Fibroblast of skin of scalp (primary cell): ENCODE measurements at places on chromosomes 7 and 10.
A peak's percentile ranks its signal among the peaks of the same experiment; 100 is the strongest.

- DNase-seq: no peak
These were observed 8.0 kb downstream of the DLX5 start for GRCh38 chr7:97016381-97017191.

- no peak for DNase-seq
These were observed 58.1 kb downstream of the HECW1 start for GRCh38 chr7:43170571-43170970.

DNA sequence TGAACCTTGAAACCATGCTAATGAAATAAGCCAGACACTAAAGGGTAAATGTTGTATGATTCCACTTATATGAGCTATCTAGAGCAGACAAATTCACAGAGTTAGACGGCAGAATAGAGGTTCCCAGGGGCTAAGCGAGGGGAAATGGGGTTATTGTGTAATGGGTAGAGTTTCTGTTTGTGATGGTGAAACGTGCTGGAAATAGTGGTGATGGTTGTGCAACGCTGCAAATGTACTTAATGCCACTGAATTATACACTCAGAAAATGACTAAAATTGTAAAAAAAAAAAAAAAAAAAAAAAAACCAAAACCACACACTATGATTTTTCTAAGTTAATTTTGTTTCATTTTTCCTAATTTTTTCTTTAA lies 30.0 kb downstream of the SFXN4 start:
- no peak for DNase-seq

DNA sequence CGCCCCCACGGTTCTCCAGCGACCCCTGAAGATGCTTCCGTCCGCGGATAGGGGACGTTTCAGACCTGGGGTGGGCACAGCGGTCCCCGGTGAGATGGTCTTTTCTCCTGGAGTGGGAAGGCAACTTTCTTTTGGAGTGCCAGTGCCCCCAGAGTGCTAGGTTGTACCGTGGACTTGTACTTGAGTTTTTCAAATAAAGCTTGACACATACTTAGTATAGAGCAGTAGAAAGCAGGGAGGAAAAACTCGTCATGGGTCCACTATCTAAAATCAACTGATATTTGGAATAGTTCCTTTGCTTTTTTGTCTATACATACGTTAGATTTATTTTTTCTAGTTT lies 28.4 kb downstream of the RBM20 start:
- DNase-seq: no peak

- peak; percentile 65 for DNase-seq
These were observed 27.2 kb upstream of the WNT16 start for GRCh38 chr7:121301446-121302213.

DNA sequence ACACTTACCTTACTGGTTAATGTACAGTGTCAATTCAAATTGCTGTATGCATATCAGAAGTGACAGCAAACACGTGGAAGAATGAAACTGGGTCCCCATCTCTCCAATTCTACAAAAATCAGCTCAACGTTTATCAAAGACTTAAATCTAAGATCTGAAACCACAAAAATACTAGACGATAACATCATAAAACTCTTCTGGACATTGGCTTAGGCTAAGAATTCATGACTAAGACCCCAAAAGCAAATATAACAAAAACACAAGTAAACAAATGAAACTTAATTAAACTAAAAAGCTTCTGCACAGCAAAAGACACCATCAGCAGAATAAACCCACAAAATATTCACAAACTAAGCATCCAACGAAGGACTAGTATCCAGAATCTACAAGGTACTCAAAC lies 35.9 kb upstream of the PFKP start:
- no peak for DNase-seq

- no peak for DNase-seq
These were observed 113.4 kb upstream of the NOBOX start for GRCh38 chr7:144516729-144517525.

DNA sequence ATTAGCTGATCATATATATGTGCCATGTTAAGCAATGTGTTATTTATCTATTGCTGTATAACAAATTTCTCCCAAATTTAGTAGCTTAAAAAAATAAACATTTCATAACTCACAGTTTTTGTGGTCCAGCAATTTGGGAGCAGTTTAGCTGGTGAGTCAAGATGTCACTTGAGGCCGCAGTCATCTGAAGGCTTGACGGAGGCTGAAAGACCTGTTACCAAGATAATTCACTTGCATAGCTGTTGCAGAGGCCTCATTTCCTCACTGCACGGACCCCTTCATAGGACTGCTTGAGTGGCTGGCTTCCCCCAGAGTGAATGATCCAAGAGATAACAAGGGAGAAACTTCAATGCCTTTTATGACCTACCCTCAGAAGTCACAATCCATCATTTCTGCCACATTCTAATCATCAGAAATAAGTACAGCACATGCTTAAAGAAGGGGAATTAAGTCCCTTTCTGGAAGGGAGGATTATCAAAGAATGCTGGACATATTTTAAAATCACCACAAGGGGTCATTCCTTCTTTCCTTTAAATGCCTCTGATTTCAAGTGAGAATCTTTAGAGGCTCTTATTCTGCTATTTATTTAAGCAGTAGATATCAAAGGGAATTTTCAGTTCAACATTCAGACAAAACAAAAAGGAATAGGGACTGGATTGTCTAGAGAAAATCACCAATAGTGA lies 10.5 kb upstream of the SRPK2 start:
- DNase-seq: peak; percentile 56

GRCh38 chr7:95511716-95512260 lies 26.0 kb downstream of the ASB4 start:
- peak; percentile 72 for DNase-seq

- no peak for DNase-seq
These were observed 12.1 kb upstream of the PODXL start for GRCh38 chr7:131568510-131568909.

GRCh38 chr7:29851487-29851886 lies 45.2 kb downstream of the WIPF3 start:
- DNase-seq: no peak

- no peak for DNase-seq
These were observed 14.9 kb upstream of the EBF3 start for GRCh38 chr10:129978980-129979379.

- no peak for DNase-seq
These were observed 2.6 kb upstream of the CYP26A1 start for GRCh38 chr10:93071177-93071472.

DNA sequence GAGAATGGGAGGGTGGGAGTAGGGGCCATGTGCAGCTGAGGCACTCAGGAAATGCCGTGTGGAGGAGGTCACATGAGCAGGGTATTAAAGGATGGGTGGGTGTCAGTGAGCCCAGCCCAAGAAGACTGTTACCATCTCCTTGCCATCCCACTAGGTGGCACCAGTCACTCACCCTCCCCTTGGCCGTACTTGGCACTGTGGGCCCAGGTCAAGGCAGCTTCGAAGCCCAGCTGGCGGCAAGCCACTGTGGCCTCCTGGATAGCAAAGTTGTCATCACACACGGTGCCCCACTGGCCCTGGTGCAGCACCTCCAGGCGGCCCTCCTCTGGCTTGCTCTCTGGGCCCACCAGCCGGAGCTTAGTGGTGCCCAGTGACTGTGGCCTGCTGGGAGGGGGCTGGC lies 5.4 kb downstream of the LOXL4 start:
- DNase-seq: peak; percentile 46

DNA sequence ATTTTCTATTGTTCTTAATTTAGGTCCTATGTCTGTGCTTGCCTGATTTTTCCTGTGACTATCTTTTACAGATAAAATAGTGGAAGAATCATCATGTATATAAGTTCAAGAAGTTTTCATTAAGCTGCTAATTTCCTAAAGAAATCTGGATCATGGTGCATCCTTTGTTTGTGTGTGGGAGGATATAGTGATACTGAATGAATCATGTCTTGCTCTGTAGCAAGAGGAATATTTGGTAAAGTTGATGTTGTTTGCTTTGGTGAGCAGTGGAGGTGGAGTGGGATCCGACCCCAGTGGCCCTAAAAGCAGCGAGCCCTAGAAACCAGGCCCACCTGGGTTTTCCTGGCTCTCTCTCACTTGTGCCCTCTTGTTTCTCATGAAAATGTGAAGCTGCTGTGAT lies 83.7 kb downstream of the CCNY start:
- no peak for DNase-seq

GRCh38 chr7:50824882-50825281 lies 42.2 kb upstream of the GRB10 start:
- peak; percentile 17 for DNase-seq

GRCh38 chr10:113230011-113230610 lies 280.1 kb downstream of the TCF7L2 start:
- no peak for DNase-seq

DNA sequence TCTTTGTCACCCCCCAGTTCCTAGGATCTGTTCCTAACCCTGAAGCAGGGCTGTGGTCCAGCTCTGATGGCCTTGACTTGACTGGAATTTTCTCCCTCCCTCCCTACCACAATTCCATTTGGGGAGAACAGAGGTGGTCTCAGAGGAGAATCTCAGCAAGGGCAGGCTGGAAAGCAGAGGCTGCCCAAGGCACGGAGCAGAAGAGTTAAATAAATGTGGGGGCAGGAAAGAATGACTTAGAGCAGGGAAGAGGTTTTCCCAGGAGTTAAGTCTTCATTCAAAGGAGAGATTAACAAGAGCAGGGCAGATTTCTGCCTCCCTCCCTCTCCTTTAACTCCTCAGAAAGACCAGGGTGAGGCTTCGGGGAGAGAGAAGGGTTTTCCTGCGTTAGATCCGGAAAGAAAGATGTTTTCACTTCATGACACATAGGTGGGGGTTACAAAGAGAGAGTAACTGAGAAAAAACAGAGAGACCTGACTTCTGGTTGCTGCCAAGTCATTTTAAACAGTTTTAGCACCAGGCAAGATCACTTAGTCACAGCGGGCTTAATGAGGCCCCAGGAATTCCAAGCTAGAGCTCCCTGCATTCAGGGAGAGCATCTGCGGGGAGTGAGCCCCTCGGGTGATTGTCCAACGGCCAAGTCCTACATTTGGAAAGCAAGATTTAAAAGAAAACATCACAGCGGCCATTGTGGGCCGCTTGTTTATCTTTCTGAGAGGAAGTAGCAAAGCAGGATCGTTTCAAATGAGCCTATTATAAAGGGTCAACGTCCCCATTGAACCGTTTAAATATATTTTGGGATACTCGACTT lies 78.7 kb downstream of the ARHGAP22 start:
- DNase-seq: peak; percentile 82

DNA sequence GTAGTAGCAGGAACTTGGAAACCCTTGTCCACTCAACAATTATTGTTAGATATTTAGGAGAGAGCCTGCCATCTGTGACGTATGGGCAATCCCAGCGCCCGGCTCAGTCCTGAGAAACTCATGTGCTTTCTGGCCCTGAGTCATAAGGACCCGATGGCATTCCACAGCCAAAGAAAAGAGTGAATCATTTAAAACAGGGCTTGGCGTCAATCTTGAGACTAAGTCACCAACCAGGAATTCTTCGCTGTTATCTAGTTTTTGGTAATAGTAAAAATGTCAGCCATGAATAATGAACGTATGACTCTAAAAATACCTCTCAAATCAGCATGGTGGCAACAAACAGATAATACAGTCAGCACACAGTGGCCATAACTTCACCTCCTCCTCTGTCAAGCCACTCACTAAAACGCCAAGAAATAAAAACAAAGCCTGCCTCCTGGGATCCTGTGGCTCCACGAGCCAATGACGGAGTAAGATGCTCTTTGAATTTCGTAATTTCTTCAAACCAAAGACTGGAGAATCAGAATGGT lies 140.8 kb downstream of the ADAM12 start:
- peak; percentile 99 for DNase-seq

GRCh38 chr10:100612601-100613595 lies 77.2 kb downstream of the HIF1AN start:
- no peak for DNase-seq

DNA sequence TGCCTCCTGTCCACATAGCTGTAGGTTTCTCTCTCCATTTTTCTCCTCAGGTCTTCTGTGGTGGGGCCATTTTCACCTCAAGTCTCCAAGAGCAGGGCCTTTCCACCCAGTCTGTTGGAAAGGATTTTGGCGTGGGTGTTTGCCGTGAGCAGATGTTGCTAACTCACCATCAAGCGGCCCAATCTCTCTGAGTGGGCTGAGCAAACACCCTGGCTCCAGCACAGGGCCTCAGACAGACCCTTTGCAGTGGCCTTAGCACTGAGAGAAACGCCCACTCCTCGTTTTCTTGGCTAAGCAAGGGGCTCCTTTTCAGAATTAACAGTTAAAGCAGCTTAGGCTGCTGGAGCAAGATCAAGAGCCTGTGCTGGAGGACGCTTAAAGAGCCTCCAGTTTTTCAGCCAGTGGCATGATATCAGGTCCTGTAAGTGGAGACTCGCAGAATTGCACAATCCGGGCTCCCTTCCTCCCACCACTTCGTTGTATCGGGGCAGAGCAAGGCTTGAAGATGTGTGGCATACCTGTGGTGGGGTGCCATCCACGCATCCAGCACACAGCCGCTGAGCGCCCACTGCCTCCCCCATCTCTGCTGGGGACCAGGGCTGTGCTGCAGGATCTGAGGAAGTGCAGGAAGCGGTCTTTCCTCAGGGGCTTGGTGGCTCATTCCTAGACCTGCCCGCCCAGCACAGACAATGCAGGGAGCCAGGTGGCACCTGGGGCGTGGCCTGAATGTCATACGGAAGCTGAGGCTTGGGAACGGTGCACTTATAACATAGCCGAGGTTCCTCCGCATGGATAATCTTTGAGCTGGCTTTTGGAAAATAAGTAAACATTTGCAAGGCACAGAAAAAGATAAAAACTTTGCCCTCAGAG lies 142.7 kb downstream of the ADARB2 start:
- DNase-seq: no peak

DNA sequence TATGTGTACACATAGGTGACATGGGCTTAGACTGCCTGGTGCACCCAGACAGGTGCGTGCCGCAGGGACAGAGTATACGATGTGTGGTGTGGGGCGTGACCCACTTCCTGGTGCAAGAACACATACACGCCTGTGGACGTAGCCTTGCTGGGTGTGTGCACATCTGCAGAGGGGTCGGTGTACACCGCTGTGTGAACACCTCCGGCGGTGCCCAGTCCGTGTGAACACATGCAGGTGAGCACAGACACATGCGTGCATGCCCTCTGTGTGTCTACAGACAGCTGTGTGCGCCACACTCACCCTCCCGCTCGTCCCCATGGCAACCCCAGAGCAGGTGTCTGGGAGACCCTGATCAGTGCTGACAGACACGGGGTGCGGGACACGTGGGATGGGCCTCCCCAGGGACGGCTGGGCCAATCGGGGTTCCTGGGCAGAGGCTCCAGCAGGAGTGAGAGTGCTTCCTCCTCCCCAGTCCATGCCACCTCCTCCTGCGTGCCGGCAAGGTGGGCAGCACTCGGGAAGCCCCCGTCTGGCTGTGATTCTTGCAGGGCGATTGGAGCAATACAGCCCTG lies 23.4 kb downstream of the ELFN1 start:
- no peak for DNase-seq

- DNase-seq: no peak
These were observed 293.1 kb downstream of the GRM8 start for GRCh38 chr7:126959649-126960048.

- DNase-seq: no peak
These were observed 11.2 kb upstream of the C7orf33 start for GRCh38 chr7:148579366-148579765.
